ENCODE measurements at places on chromosomes 3 and 15.

GRCh38 chr3:171121801-171122200, 95.3 kb upstream of the SLC2A2 start:
- DNase-seq: no peak

GRCh38 chr15:68663526-68663925, 84.7 kb downstream of the CORO2B start:
- no peak for DNase-seq

- peak; percentile 89 for DNase-seq
Measured at GRCh38 chr3:29922992-29923746, 642.3 kb downstream of the RBMS3 start.

GRCh38 chr3:117184574-117184973, 475.0 kb downstream of the TUSC7 start:
- peak; percentile 11 for DNase-seq

GRCh38 chr3:127497676-127498075, 92.9 kb downstream of the TPRA1 start:
- no peak for DNase-seq

- no peak for DNase-seq
Measured at GRCh38 chr15:89366656-89367393, 32.2 kb upstream of the POLG start.

DNA sequence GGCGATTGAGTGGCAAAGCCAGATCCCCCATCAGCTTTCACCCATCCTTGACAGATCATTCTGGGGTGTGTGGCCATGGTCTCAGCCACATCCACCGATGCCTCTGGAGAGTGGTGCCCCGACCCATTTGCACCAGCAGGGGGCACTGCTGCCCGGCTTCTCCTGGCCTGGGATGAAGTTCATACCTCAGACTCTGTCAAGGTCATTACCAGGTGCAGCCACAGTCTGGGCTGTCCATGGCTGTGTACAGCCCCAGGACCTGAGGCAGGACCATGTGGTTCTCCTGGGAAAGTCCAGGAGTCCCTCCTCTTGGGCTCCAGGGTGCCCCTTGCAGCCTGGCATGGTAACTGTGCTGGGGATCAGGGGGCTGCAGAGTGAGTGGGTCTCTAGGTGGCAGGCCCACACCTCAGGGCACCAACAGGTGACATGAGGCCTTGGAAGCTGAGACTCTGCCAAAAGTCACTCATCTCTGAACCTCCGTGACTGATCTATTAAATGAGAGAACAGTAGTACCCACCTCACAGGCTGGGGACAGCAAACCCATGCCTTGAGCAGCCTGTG, 67.2 kb downstream of the CACNA2D2 start:
- peak; percentile 21 for DNase-seq

- DNase-seq: no peak
Measured at GRCh38 chr3:72272356-72272755, 487.4 kb upstream of the PROK2 start.

DNA sequence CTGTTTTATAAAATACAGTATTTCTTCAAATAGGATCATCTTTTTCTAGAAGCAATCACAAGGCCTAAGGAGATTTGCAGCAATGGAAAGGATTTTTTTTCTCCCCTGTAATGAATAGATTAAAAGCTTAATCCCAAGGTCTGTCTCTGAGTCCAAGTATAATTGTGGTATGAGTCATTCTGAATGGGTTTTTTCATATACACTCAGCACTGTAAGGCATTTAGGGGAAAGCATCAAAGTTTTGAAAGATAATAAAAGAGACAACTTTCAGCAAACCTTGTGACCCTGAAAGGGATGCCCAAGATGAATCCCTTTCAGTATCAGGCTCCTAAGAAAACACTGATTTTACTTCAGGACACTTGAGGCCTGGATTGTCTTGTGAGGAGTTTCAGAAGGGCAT, 23.3 kb upstream of the LARS2 start:
- DNase-seq: peak; percentile 27

DNA sequence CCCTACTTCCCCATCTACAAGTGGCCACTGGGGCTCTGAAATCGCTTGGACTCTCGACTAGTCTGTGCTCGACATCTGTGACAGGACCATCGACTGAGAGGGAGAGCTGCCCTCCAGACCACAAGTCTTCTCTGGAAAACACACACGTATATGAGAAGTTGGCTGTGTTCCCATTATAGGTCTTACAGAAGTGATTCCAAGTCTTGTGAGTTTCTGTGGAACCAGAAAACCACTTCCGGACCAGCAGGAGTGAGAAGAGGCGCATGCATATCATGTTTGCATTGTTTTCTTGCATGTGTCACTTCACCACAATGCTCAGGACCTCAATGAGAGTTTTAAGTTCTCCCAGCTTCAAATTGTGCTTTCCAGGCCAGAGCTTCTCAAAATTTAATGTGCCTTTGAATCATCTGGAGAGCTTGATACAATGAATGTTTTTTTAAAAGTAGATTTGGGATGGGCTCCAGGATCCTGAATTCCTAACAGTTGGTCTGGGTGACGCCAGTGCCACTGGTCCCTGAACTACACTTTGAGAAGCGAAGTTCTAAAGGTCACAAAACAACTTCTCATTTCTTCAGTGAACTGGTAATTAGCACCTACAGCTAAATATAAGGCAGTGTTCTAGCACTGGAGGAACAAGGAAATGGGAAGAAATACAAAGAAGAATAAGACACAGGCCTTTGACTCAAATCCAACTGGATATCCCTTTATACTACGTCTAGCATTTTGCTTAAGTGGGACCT, 15.7 kb downstream of the LIPC start:
- DNase-seq: peak; percentile 95

GRCh38 chr15:34582461-34583371, 735 bp downstream of the GOLGA8B start:
- DNase-seq: peak; percentile 22

GRCh38 chr15:55829826-55830225, 86.9 kb upstream of the PRTG start:
- no peak for DNase-seq

DNA sequence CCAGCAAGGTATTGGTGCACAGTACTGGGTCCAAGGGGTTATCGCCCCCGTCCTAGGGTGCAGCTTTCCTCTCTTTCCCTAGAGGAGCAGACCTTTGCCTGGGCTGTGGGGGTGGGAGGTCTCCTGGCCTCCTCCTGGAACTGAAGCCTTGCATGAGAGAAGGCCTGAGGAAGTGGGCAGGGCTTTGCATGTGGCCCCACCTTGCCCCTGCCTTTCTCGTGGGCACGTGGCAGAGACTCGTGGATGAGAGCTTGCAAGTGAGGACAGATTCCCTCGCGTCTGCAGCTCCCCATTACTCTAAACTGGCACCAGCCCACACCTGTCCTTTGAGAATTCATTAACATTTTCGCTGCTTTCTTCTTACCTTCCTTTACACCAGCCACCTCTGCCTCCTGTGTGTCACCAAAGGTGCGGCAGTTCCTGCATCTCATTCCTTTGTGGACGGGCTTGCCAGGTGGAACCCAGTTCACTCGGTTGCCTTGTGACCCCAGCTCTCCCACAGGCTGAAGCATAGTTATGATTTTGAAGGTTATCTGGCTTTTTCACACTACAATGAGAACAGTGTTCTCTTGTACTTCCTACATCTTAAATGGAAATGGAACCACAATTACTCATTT, 40.9 kb upstream of the NR2C2 start:
- DNase-seq: no peak

DNA sequence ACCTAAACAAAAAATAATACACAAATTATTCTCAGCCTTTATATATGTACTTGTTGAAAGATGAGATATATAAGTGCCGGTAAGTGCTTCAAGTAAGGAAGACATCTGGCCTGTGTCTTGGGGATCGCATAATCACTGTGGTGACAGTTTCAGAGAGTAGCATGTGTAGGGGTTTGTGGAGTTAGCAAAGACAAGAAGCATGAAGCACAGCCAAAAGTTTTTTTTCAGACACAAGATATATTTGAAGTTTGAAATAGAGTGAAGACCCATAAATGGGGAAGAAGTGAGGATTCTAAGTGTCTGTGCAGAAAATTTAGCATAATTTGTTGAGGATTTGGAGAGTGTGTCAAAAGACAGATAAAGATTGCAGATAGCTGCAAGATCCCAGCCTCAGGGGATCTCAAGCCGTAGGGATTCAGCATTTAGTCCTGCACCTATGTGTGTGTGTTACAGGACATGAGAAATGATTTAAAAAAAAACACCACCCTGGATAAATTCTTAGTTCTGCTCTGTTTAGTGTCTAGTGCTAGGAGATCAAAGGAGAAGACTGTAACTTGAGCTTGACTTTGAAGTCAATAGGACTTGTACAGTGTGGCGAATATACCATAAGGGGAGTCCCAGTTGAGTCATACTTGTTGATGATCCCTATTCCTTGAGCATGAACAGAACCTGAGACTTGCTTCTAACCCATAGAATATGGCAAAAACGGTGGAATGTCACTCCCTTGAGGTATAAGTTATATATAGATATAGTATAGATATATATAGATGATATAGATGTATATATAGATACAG, 123.9 kb upstream of the GRM7 start:
- DNase-seq: no peak

DNA sequence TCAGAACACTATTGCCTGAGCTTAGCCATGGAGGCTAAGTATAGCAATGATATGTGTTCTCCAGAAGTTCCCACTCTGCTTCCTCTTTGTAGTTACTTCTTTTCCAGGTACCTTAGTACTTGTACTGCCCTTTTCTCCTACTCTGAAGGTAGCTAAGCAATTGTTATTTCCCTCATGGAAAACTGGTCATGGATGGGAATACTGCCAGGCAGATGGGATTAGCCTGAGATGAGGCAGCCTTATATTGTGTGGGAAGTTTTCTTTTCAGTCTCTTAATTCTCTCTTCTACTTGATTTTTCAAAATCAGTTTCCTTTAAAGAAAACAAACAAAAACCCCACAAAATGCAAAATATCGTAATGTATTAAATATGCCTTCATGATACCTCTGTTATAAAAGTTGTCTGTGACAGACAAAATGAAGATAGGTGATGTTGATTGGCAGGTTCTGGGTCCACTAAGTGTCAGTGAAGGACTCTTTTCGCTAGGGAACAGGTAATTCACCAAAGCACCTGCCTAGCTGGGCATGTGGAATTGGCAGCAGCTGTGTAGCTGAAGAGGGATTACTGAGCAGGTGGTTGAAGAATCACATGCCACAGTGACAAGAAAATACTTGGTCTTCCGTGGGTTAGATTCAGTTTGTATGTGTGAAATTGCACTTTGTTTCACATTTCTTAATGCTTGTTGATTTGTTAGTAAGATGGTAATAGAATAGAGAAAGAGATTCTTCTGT, 4.1 kb downstream of the ZNF609 start:
- DNase-seq: peak; percentile 26

GRCh38 chr3:42701371-42702065, 1.1 kb downstream of the HHATL start:
- no peak for DNase-seq

DNA sequence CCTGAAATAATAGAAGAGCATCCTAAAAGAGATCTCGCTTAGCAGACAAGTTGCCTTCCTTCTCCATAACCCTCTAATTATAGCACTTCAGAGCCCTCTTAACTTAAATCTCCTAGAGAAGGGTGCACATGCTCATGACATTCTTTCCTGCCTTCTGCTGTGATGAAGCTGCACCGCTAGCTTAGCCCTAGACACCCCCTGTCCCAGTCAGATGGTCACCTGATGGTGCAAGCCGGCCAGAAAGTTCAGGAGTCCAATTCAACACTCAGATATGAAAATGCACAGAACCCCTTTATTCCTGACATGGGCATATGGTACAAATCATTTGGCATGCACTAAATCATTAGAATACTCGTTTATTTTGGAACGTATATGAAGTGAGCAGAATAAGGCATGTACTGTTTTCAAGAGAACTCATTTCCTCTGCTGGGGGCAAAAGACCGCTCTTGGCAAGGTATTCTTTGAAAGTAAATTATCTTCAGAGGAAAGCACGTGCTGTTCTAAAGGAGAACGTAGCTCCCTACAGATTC, 420.4 kb upstream of the PROK2 start:
- no peak for DNase-seq

DNA sequence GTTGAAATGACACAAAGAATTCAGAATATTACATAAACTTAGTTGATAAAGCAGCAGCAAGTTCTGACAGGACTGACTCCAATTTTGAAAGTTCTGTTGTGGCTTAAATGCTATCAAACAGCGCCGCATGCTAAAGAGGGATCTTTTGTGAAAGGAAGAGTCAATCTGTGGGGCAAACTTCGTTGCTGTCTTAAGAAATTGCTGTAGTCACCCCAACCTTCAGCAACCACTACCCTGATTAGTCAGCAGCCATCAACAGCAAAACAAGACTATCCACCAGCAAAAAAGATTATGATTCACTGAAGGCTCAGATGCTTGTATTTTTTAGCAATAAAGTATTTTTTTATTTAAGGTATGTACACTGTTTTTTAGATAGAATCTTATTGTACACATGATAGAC, 14.2 kb downstream of the CRBN start:
- DNase-seq: no peak
